ENCODE measurements at places on chromosomes 6 and 20.
A peak's percentile ranks its signal among the peaks of the same experiment; 100 is the strongest.

DNA sequence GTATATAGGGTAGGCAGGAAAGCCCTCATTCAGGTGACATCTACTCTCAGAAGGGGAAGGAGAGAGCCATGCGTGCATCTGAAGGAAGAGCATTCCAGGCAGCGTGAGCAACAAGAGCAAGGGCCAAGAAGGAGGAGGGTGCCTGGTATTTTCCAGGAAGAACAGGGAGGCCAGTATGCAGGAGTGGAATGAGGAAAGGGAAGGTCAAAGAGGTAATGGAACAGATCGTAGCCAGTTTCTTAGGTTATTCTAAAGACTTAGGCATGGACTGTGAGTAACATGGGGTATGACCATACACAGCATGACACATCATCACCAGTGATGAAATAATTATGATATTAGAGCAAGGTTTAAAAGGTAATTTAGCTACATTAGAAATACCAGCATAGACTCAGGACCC, 24.1 kb downstream of the ALDH8A1 start:
- DNase-seq: no peak

DNA sequence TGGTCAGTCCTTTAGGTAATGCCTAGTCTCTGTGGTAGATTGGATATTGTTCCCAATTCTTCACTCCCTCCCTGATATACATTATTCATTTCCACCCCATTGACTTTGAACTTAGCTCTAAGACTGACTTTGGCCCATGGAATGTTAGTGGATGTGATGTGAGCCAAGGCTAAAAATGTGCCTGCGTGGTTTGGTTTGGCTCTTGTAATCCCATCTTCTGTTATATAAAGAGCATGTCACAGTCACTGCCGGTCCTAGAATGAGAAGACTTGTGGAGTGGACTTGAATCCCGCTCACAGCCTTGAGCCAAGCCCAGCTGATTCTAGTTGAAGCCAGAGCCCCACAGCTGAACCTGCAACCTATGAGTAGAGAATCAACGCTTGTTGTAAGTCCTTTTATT, 23.6 kb upstream of the DNAAF9 start:
- DNase-seq: no peak

- DNase-seq: no peak
These were observed 75.5 kb upstream of the FABP7 start for GRCh38 chr6:122704066-122704465.

GRCh38 chr6:144844596-144844995, 559.5 kb downstream of the UTRN start:
- DNase-seq: no peak

DNA sequence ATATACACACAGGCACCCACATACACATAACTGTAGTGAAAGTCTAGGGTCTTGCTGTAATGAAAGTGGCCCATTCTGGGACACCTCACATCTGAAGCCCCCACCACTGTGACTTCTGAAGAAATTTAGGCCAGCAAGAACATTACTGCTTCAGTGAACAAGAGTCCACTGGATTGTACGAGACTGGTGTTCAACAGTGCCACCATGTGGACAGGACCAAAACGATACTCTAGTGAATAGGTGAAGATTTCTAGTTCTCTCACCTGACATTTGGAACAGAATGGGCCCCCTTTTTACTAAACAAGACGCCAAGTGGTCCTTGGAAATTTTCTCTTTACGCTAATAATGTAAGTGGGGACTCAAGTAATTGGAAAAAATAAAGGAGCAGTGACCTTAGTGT, 156.9 kb downstream of the MAFB start:
- DNase-seq: no peak

DNA sequence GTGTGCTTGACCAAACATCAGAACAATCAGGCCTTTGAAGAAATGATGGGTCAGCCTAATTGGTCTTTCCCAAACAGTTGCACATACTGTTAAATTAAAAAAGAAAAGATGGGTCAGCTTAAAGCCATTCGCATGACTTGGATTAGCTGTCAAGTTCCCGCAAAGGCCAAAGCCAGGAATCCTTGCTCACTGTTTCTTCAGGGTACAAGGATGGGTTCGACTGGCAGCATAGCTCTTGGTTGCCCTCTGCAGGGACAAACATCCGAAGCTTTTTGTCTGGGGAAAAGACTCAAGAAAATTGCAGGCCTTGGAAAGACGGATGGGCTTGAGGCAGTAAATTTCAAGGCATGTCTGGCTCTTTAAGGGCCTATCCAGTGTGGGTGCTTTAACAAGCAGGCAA, 168.0 kb downstream of the HDGFL1 start:
- no peak for DNase-seq

DNA sequence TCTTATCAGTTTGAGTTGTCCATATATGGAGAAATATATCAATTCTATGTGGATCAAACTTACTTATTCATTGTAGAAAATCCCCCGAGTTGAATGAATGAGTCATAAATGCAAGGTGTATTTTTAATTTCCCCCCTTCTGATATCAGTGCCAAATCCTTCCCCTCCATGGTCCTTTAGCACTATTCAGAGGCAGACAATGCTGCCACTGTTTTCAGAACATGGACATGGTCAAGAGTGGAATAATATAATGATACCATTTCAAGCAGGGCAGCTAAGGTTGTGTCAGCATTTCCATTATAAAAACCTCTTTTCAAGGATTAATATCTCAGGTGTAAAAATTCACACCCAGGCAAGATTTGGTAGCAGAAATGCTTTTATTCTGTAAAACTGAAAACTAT, 244.0 kb downstream of the FOXC1 start:
- DNase-seq: no peak

DNA sequence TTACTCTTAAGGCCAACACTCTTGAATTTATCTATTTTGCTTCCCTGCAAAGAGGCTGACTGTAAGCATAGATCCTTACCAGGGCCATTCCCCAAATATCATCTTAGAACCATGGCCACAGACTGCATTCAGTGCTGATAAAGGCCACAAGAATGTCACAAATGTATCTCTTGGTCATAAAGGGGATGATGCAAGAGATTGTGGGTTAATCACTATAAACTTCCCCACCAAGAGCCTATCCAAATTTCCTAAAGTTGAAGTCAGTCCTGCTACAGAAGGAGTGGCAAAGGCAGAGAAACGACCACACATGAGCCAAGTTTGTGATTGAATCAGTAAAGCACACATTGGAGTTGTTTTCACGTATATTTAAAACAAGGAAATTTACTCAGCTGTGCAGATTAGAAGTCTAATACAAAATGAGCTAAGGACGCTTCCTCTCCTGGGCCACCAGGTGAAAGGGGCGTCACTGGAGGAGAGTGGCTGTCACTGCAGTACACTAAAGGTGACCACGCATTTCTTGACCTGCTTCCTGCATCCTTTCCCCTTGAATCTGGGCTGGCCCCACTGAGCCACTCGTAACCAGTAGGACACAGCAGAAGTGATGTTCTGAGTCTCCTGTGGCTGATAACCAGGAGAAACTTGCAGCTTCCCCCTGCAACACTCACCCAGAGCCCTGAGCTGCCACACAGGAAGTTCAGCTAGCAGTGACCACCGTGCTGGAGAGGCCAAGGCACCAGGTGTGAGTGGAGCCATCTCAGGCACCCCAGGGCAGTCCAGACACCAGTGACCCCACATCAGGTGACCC, 181.9 kb downstream of the SYNDIG1 start:
- DNase-seq: peak; percentile 70

DNA sequence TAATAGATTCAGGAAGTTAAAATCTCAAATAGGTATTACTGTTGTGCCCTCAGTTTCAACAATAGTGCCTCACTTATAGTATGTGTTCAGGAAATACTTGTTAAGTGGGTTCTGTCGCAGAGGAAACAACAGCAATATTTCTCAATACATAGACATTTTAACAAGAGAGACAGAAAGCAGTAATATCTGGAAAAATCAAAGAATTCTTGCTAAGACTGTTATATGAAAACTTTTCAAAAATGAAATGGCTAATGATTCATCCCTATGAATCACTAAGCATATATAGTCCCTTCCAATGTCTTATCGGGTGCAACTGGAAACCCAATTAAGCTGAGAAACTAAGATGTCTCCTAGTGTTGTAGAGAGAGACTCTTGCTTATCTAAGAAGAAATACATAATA, 668.9 kb downstream of the TFAP2A start:
- no peak for DNase-seq

DNA sequence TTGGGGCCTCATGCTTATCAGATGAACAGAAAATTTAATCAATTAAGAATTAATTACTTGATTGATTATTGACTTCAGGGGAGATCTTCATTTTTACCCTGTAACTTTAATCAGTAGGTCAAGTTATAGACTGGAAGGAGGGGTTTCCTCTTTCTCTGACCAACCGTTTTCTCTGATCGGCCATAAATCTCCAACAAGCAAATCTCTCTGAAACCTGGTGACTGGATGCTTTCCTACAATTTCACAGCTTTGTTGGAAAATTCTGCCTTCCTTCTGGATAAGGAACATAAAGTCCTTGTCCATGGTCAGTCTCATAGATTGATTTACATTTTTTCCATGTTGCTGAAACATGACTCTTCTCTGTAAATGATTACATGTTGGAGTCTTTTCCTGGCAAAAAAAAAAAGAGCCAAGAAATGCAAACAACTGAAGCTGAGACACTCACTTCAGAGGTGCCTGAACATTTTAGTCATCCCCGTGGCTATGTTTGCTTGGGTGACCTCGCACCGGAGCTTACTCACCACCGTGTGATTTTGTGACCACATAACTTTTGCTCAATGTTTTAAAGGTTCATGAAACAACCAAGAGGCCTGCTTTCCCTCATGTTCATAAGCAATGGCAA, 31.0 kb downstream of the IRF4 start:
- peak; percentile 66 for DNase-seq

GRCh38 chr6:105645958-105646357, 243.1 kb upstream of the PREP start:
- DNase-seq: no peak

DNA sequence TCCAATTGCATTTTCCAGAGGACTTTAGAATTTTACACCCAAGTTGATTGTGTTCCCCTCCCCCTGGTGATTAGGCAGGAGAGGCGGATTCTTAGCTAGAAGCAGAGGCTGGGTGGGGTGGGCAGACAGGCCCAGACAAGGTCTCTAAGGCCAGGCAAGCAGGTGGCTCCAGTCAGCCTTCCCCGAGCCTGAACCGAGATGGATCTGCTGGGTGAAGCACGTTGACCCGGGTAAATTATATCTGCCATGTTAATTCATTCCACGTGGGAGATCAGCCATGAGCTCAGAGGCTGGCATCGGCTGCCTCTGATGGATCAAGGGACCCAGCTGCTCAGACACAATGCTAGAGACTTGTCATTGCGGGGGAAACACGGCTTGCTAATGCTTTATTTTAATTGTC, 159.5 kb upstream of the MAFB start:
- no peak for DNase-seq

DNA sequence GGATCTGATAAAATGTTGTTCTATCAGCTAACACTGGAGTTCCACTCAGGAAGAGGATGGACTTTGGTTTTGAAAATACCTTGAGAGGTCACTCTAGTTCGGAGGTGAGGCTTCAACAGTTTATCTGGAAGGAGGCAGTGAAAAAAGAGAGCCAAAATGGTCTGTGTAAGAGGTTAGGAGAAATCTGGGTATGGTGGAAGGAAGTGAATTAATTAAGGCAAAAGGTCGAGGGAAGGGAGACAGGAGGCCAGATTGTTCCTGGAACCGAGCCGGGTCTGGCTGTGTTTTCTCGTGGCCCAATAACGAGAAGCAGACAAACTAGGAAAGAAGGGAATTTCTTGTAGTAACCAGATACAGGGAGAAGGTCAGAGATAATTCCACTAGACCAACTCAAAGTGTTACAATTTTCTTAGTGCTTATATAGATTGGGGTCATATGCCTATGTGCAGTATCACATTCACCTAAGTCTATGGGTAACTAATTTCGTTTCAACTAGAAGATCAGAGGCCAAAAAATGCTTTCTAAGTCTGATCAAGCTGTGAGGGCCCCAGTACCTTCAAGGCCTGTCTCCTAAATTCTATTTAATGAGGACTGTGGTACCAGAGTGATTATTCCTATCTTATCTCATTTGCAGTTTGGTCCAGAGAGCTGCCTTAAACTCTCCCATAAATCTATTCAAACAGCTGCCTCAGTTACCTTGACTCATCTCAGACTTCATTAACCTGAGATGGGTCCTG, 96.0 kb upstream of the SNX9 start:
- peak; percentile 23 for DNase-seq

GRCh38 chr20:23873370-23874015, 6.1 kb downstream of the CST5 start:
- no peak for DNase-seq

DNA sequence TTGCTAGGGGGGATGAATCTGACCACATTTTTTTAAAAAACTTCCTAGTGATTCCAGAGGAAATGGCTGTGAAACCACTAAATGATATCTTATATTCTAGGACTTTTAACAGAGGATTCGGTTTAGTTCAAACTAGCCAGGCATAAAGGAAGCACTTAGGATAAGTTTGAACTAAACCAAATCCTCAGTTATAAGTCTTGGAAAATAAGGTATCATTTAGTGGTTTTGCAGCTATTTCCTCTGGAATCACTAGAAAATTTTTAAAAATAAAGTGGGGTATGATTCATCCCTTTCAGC, 327.9 kb upstream of the QKI start:
- DNase-seq: no peak

DNA sequence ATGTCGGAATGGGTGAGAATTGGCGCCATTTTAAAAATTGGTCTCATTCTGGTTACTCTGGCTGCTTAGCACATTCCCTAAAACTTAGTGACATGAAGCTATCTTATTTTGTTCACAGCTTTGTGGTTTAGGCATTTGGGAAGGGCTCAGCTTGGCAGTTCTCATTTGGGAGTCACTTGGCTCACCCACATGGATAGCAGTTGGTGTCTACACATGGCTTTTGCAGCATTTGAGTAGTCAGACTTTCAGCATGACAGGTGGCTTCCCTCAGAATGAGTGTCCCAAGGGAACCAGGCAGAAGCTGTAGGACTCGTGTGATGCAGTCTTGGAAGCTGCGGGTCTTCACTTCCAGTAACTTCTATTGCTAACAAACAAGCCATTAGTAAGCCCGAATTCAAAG, 64.6 kb downstream of the UST start:
- no peak for DNase-seq

DNA sequence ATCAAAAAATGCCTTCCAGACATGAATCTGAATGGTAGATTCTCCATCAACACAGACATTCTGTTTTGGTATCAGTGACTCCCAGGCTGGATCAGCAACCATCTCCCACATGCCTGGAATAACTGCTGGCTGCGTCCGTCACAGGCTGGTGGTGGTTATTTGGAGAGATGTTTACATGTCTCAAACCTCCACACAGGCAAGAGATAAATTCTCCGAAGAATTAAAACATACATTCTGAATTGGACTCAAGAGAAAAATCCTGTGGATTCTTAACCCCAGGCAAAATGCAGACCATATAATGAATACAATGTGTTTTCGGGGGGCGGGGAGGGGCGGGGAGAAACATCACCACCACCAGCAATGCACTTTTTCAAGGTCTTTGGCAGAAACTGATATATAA, 108.2 kb downstream of the THBS2 start:
- peak; percentile 83 for DNase-seq

DNA sequence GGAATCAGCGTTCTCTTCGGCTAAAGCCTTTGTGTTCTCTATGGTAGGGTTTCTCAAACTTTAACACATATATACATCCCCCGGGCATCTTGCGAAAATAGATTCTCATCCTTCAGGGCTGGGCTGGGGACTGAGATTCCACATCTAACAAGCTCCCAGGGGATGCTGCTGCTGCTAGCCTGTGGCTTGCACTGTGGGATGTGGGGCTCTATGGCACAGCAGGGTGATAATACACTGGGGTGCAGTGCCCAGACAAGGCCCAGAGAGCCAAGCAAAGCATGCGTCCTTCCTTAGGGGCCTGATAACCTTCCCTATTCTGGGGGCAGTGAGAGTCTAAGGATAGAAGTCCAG, 102.0 kb downstream of the LAMP5 start:
- no peak for DNase-seq

GRCh38 chr20:36462440-36463211, 78.7 kb upstream of the MYL9 start:
- no peak for DNase-seq

- DNase-seq: no peak
These were observed 7.0 kb downstream of the SNX5 start for GRCh38 chr20:17961587-17961940.

Measured in AG09319 (cell line).